ENCODE measurements at places on chromosomes 11 and 22.

GRCh38 chr11:96207459-96208449, 135.2 kb downstream of the MAML2 start:
- DNase-seq: no peak

- no peak for DNase-seq
Observed at GRCh38 chr11:117610045-117610444, 187.0 kb downstream of the DSCAML1 start.

GRCh38 chr11:43944761-43945311, 2.4 kb downstream of the C11orf96 start:
- DNase-seq: no peak

DNA sequence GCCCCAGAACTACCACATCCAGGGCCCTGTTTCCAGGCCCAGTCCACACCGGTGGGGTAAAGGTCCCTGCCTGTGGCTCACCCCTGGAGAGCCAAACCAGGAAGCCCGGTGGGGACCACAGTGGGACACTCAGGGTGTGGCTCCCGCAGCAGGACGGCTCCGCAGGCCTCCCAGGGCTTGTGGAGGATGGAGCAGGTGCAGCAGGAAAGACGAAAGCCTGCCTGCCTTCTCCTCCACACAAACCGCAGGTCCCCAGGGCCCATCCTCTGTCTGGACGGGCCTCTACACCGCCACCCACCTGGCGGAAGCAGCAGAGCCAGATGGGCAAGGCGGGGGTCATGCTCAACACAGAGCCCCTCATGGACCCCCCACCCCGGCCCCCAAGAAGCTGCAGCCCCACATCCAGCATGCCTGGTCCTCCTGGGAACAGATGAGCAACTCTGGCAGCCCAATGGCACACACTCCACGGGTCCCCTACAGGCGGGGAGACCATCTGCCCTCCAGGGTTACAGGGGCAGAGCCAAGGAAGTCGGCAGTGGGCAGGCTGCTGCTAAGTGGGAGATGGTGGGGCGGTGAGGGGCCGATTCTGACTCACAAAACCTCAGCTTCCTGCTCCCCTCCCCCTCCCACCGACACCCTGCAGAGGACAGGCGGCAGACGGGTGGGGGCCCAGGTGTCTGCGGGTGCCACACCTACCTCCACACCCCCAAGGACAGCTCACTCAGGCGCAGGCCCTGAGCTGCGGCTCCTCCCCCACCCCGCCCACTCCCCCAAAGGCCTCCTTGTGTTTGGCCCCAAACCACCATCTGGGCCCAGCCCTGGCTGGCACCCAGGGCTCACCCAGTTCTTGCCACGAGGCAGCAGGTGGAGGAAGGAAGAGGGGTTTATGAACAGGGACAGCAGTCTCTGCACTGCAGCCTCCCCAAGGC, 5.2 kb downstream of the SBF1 start:
- DNase-seq: peak; percentile 99

DNA sequence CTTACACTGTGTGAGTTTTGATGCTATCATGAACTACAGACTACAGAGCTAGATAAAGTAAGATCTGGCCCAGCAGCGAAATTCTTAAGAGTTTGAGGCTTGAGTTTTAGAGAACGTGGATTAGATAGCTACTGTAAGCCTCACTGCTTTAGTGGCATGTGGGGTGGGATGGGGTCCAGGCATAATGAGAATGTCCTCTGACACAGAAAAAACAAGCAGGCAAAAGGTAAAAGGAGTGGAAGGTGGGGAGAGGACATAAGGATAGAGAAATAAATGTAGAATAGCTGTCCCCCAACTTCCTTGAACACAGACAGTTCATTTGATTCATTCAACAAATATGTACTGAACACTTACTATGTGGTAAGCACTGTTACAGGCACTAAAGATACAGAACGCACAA, 324.5 kb upstream of the PITPNB start:
- no peak for DNase-seq

GRCh38 chr22:38788846-38789245, 5.1 kb downstream of the DNAL4 start:
- no peak for DNase-seq

DNA sequence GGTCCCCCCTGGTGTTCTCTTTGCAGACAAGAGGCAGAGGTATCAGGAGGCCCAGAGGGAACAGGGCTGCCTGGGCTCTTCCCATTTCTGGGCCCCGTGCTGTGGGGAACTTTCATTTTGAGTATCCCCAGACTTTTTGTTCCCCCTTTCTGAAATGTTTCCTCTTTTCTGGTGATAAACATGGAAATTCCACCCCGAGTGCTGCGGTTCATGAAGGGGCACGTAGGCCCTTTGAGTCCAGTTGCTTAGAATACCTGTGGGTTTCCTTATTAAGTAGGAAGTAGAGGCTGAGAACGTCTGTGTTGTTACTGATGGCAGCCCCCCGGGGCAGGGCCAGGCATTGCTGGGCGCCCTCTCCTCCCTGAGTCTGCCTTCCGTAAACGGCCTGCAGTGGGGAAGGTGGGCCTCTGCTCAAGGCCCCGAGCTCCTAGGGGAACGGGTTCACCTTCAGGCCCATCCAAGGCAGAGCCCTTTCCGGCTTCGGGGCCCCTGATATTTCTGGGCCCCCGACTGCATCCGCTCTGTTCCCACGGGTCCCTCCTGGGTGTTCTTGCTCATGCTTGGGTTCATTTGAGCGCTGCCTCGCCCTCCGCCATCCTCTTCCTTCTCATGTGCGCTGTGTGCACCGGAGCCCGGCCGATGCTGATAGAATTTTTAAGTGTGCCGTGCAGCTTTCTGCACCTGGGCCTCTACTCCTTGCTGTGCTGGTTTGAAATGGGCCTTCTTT, 12.0 kb downstream of the TBC1D22A start:
- DNase-seq: no peak

DNA sequence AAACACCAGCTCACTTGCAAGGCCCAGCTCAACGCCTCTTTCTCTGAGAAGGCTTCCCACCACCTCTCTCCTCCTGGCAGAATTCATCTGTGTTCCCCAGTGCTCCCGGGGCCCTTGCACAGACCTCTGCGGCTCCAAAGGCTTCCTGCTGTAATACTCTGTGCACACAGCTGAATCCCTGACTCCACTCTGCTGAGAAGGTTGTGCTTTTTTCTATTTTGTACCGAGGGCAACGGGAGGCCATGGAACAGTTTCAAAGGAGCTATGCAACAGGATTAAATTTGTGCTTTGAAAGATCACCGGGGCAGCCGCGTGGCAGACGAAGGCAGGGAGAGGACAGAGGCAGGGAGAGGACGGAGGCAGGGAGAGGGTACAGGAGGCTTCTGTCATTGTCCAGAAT, 49.2 kb upstream of the SYT7 start:
- no peak for DNase-seq
